ENCODE measurements at places on chromosomes 12 and 14.

DNA sequence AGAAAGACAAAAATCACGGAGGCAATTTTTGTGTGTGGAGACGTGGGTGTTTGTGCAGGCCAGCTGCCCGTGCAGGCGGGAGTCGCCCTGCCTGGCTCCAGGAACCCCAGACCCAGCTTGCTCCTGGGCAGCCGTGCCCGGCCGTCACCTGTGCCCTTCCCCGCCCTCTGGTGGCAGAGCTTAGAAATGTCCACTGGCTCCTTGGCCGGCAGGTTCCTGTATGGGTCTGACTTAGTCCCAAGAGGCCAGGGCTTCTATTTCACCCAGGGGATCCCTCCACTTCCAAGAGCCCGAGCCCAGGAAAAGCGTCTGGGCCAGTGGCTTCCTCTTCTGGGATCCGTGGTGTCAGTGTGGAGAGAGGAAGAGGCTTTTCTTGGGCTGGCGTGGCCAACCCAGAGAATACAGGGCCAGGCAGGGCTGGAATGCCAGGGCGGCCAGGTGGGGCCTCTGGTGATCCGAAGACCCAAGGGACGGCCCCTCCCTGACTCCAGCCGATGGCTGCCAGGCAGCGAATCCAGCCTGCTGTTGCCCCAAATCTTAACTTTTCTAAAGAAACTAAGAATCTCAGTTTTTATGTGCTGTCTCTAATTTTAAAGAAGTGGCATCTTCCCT is 120.9 kb downstream of the TMEM132C start:
- peak; percentile 50 for DNase-seq

GRCh38 chr12:79055926-79056674 is 191.5 kb downstream of the SYT1 start:
- no peak for DNase-seq

- DNase-seq, result no peak
These were observed 1.3 kb upstream of the FLVCR2 start for GRCh38 chr14:75577090-75577489.

DNA sequence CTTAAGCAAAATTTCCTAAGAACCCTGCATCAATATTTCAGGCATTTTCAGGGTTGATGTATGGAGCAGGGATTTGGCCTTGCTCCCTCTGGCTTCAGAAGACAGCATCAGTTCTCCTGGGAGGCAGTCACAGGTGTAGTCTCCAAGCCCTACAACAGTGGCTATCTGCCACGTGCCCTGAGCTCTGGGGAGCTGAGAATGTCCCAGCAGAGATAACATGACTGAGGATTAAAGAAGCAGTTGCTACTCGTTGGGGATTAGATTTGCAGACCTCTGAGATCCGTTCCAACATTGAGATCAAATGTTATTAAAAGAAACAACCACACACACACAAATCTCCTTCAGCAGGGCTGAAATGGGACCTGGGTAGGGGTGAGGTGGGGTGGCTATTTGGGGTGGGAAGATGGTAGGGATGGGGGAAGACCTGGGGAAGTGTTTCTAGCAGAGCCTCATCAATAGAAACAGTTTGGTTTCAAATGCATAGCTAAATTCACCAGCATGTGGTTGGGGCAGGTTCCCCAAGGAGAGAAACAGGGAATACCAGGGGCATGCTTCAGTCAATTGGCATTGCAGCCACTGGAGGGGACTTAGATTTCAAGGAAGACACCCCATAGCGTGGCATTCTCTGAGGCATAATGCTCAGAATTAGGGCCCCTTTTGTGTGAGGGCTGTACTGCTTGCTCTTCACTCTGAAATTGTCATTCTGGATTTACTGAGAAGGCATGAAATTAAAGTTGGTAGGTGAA is 15.2 kb upstream of the FAM234B start:
- DNase-seq, result no peak

DNA sequence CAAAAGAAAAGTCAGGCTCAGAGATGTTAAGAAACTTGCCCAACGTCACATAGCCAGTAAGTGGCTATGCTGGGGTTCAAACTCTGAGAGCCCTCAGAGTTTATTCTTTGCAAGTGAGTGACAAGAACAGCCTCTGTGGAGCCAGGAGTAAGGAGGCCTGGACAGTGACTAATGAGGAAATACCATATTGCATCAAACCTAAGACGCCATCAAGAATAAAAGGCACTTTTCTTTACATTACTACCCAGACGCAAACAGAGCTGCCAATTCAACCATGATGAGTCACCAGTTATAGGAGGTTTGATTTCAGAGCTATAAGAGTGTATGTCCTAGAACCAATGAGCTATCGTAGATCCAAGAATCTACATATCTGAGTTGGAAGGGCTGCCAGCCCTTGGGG is 9.4 kb downstream of the TNFRSF1A start:
- DNase-seq, result no peak

DNA sequence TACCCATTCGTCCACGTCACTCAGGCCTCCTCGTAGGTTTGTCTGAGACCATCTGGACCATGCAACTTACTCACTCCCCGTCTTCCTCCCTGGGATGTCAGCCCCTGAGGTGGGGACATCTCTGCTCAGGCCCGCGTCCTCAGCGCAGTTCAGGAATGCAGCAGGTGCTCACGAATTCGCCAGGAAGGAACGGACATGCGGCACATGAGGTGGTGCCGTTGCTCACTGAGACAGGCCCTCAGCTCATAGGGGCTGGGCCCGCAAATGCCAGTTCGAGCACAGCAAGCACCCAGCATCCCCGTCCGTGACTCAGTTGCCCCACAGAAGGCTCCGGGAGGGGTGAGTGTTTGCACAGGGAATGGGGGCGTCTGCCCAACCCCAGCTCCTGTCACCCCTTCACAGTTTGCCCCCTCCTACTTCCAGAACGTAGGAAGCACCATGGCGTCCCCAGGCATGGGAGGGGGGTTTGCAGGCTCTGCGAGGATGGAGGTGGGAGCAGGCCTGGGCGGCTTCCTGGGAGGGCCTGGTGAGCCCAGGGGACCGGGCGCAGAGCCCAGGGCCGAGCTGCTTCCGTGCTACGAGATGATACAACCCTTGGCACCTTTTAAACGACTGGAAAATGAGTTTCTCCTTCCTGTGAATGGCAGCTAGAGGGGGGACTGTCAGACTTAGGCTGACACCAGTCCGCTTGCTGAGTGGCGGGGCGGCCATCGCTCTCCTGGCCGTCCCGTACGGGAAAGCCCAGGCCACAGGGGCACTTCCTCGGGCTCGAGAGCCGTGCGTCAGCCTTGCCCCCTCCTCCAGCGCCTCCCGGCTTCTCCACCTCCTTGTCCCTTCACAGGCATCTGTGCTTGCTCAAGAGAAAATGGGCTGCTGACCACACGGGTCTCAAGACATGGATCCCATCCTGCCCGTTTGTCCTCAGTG is 6.9 kb downstream of the GALNT9 start:
- no peak for DNase-seq
